HEK293T (cell line): ENCODE measurements at places on chromosomes 7 and 10.

- no peak for DNase-seq
These were observed 40.7 kb downstream of the ARL4A start for GRCh38 chr7:12728192-12728538.

- no peak for DNase-seq
These were observed 5.5 kb upstream of the DUSP5 start for GRCh38 chr10:110492069-110492822.

GRCh38 chr10:121113385-121113696 lies 262.2 kb downstream of the WDR11 start:
- DNase-seq, result no peak

DNA sequence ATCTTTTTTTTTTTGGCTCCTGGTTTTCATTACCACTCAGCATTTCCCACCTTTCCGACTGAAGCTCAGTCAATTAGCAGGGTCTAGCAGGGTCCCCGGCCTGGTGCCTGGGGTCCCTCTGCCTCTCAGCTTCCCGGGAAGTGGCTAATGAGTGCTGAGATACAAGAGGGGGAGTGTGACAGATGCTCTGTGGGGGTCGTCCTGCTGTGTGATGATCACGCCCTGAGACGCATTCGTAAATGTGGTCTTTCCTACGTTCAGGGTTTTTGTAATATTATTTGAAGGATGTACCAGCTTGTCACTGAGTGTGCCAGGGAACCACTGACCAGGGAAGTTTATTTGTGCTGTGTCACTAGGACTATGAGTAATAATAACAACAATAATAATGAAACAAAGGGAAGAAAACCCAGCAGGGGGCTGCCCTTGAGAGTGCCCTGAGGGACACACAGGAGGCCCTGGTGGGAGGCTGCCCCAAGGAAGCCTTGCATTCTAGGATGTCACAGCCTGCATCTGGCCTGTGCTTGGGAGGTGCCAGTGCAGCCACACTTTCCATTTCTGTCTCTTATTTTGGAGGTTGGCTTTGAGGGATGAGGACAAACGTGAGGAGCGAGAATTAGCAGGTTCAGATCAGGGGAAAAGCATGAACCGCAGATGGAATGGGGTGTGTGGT lies 337.8 kb downstream of the ADARB2 start:
- no peak for DNase-seq

DNA sequence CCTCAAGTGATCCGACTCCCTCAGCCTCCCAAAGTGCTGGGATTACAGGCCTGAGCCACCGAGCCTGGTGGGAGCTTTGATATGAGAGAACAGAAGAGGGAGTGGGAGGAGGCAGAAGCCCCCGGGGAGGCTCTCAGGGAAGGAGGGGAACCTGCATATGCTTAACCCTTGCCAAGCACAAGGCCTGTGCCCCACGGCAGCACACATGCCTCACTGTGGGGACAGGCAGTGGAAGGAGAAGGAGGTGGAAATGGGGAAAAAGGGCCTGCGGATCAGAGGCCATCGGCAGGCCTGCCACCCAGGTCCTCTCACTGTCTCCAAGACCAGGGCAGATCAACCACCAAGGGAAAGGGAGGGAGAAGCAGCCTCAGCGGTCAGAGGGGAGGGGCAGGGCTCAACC lies 7.2 kb upstream of the GRID1 start:
- DNase-seq, result no peak

GRCh38 chr7:70810558-70811139 lies 321.3 kb upstream of the GALNT17 start:
- no peak for DNase-seq

- no peak for DNase-seq
These were observed 70.6 kb upstream of the GLCCI1 start for GRCh38 chr7:7897949-7898515.

DNA sequence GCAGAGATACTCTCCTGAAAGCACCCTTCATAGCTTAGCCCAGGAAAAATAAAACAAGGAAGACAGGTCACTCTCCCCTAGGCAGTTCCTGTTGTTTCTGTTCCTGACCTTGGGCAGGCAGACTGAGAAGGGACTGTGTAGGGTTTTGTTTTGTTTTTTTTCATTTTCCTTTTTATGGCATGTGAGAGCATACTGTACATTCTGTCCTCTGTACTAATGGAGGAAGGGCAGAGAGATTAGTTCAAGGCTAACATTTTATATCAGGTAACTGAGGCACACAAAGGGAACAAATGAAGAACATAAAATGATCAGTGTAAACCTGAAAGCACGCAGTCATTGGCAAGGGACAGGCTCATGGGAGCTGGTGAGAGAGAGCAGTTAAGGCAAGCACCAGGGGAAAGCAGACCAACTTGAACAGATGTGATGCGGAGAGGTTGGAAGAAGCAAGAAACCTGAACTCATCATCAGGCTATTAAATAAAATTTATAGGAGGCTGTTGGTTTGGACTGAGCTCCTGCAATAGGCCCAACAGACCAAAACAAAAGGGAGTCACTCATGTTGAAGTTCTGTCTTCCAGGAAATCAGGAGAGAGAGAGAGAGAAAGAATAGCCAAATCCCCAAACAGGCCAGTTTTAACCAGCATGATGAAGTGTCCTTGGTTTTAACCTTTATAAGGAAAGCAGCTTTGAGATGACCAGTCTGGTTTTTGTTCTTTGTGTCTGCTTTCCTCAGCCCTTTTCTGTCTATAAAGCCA lies 34.1 kb upstream of the PDCD4 start:
- no peak for DNase-seq

- DNase-seq, result no peak
These were observed 118.9 kb downstream of the ITIH5 start for GRCh38 chr10:7547829-7548228.

GRCh38 chr10:3750006-3750816 lies 34.8 kb downstream of the KLF6 start:
- peak; percentile 13 for DNase-seq

DNA sequence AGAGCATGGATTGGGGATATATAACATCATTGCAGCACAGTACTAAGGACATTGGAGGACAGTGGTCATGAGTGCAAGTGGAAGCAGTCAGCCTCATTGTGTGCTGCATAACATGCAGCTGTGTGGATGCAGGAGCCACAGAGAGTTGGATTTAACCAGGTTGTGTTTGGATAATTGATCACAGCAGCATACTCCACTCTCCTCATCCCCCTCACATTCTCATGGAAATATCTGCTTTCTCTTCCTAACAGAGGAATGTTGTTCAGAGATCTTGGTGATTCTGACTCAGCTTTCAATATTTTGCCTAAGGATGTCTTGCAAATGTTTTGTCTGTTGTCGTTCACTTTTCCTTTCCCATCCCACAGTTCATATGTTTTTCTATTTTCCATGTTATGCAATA lies 31.8 kb upstream of the LSM8 start:
- DNase-seq, result no peak

DNA sequence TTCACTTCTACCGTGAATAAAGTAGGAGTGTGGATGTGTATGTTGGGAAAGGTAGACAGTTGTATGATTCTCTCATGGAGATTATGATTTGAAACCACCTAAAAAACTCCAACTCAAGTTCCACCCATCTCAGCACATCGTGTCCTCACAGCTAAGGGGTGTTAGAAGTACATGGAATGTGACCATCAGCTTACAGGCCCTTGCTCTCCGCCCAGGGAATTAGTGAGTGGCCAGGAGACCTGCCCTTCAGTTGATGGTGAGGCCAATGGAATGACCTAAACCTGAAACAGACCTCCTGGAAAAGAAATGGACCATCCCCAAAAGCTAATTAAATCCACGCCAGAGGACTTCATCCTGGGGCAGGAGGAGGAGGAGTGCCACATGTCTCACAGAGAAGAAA lies 2.1 kb upstream of the WNT2 start:
- no peak for DNase-seq

DNA sequence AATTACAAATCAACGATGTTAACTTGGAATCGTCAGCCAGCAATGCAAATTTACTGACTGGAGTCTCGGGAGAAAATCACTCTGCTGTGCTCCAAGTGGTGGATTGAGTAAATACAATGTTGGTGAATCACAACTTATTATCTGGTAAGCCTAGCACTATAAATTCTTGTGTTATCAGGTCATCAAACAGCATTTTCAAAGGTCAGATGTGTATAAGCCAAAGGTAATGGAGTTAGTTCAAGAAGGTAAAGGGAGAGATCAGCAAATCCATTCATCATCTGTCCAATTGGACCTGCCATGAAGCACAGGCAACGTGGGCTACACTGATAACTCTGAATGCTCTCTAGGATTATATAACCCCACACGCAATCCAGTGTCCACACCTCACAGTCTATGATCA lies 13.9 kb downstream of the CUBN start:
- no peak for DNase-seq

DNA sequence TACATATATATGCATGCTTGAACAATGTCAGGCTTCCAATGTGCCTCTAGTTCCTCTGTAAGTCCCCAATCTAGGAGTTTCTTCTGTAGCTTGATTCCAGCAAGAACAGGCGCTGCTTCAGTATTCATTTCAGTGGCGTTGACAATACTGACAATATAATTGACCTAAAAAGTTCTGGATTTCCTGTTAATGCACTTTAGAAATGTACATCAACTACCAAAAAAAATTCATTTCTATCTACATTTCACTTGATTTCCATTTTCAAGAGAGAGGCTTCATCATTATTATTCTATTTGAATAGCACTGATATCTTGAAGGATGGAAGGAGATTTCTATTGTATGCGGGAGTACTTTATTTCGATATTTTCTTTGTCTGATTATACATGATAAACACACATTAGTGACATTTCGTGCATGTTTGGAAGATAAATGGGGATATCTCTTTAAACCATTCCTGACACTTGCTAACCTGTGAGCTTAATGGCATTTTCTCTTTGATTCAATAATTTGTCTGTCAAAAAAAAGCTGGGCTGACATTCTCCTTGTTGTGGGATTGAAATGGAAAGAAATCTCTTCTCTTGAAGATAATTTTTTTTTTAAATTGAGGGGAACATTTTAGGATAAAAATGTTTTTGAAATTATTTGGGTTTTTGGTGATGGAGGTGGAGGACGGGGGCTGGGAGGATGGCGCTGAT lies 568.2 kb downstream of the LRMDA start:
- no peak for DNase-seq

DNA sequence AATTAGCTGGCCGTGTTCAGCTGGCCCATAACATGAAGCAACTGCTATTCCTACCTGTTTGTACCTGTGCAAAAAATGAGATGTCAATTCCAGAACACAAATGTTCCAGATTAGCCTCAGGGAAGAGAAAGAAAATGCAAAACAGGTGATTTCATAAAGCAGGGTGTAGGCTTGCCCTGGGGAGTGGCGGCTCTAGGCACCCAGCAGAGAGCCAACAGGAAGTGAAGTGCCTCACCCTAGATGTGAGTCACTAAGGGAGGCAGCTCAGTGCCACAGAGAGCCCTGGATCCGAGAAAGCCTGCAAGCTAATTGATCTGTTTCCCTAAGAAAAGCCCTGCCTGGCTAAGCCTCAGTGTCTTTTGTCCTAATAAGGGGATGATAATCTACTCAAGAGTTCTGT lies 240.0 kb downstream of the ARHGAP21 start:
- DNase-seq, result peak; percentile 16

GRCh38 chr7:121076350-121077164 lies 88.0 kb downstream of the CPED1 start:
- no peak for DNase-seq

DNA sequence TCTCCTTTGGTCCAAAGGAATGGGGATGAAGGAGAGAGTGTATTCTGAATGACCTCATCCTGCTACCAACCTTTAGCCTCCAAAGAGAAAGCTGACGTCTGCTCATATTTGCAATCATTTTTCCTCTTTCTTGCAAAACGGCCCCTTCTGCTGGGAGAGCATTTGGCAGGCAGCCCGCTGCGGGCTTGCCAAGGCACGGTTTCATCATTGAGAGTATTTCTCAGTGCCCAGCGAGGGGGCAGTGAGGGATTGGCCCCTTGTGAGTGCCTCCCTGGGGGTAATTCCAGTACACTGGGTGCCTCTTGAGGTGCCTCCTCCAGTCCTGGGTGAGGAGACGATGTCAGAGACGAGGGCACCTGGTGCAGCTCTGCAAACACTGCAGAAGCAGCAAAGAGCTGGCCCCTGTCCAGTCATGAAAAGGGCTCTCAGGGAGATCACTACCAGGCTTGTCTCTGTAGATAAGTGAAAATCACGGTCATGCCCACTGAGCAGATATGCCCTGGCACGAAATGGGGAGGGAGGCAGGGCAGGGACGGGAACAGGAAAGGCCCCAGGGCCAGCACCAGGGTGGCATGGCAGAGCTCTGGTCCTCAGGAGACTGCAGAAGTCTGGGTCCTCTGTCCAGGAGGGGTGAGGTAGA lies 48.7 kb upstream of the SHH start:
- DNase-seq, result no peak

- no peak for DNase-seq
These were observed 37.8 kb downstream of the HHEX start for GRCh38 chr10:92727550-92727949.
